ENCODE measurements at places on chromosomes 3 and 15.

- no peak for DNase-seq
These were observed 31.0 kb upstream of the TM4SF4 start for GRCh38 chr3:149443545-149443912.

DNA sequence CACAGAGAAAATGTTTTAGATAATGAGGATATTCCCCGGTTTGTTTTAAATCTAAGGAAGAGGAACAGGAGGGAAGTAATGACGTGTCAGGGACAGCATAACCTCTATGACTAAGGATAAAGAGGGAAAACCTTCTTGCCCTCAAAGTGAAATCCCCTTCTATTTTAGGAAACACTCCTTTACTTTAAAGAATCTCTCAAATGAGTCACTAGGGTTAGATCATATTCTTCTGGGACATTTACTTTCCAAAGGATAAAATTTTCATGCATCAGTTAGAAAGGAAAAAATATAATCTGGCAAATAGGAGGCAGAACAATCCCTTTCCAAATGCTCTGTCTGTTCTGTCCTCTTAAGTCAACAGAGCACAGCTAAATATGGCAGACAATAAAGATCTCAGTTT is 43.2 kb upstream of the UBE2E2 start:
- DNase-seq, result no peak

- DNase-seq, result no peak
These were observed 7.0 kb downstream of the TLR9 start for GRCh38 chr3:52218454-52218853.

DNA sequence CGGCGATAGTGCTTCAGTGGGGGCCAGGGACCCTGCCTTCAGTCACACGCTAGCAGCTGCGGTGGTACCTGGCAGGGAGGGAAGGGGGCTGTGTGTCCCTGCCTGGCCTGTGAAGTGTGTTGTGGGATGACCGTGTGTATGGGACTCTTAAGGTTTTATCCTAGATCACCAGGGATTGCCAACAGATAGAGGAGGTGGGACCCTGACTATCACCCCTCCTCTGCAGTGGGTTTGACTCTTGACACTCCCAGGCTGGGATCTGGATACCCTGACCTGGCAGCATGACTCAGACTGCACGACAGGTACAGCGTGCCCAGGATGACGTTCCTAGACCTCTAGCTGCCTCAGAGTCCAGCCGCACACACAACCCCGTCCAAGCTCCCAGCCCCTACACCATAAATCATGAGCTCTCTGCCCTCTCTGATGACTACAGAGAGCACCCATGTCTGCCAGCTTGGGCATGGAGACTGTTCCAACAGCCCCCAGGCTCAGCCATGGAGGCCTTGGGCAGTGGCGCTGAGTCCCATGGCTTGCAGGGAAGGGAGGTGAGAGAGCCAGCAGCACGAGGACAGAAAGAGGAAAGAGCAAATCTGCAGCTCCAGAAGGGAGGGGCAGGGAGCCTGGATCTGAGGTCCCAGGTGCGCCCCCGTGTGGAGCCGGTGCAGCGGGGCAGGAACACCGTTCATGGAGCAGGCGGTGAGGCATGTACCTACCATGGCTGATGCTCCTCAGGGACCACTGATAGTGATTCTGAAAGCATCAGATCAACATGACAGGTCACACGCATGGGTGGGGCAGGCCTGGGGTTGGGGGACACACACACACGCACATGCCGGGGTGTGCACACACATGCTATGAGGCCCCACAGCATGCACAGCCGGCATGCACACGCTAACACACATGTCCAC is 71.0 kb downstream of the ADAMTS7 start:
- no peak for DNase-seq

GRCh38 chr3:155727836-155728235 is 17.0 kb downstream of the PLCH1 start:
- DNase-seq, result no peak

- DNase-seq, result no peak
These were observed 33.4 kb upstream of the PLAAT1 start for GRCh38 chr3:193207290-193208273.

GRCh38 chr3:29137601-29138000 is 143.3 kb upstream of the RBMS3 start:
- DNase-seq, result no peak

GRCh38 chr3:141039589-141039988 is 11.6 kb upstream of the SPSB4 start:
- DNase-seq, result no peak

GRCh38 chr15:73394782-73395181 is 26.0 kb upstream of the HCN4 start:
- DNase-seq, result no peak

DNA sequence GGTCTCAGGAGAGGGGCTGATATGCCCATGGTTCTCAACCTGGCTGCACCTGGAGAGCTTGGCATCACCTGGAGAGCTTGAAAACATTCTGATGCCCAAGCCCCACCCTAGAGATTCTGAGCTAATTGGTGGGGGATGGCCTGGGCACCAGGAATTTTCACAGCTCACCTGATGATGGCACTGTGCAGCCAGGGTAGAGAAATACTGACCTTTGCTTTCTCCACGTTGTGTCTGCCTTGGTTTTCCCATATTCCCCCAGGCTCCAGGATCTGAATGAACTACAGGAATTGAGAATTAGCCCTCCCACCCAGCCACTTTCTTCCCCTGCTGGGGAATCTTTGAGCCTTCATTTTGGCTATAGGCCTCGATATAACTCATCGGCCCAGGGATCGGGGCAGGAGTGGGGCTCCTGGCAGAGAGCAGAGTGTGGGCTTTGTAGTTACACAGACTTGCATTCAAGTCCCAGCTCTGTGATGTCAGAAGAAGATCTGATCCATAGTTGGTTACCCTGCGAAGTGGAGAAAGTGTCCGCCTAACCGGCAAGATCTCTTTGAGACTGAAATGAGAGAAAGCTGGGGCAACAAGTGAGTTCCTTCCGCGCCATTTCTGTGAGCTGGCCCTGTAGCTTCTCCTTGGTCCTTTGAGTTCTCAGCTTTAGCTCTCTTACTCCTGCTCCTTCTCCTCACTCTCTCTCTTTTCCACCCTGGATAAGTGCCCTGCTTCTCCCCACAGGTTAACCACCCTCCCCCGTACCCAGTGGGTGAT is 33.1 kb upstream of the UBE2Q2 start:
- DNase-seq, result no peak

DNA sequence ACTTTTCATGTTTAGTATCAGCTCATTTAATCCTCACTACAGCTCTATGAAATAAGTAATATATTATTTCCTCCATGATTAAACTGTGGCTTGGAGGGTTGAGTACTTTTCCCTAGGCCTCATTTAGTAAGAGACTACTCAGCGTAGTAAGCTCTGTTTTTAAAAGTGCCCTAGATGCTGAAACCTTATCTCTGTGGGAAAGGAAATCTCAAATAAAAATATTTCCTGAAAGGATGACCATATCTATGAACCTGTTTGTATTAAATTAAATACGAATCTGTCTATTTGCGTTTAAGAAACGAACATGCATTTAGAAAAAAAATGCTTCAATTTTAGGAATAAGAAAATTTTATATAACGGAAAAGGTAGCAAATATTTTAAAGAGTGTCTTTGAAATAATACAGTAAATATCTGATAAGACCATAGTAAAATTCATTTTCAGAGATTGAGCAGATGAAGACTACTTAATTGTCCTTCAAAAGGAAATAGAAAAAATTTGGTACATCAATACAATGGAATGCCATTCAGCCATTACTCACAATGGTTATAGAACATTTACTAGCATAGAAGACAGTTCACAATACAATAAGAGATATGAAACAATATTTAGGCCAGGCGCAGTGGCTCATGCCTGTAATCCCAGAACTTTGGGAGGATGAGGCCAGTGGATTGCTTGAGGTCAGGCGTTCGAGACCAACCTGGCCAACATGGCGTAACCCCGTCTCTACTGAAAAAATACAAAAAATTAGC is 56.2 kb downstream of the ATG7 start:
- no peak for DNase-seq

DNA sequence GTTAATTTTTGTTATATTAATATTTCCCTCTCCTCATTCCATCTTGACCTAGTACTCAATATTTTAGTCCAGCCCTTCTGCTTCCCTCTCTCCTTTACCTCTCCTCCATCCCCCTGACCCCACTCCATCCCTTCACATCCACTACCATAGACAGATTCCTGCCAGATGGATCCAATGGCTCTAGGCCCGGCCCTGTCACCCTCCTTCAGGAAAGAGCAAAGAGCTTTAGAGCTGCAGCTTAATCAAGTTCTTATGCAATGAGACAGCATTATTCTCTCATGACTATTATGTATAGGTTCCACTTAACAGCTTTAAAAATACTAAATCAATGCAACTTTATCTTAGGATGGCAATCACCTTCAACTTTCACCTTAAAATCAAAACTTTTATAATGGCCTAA is 200.7 kb upstream of the TTC14 start:
- DNase-seq, result no peak

DNA sequence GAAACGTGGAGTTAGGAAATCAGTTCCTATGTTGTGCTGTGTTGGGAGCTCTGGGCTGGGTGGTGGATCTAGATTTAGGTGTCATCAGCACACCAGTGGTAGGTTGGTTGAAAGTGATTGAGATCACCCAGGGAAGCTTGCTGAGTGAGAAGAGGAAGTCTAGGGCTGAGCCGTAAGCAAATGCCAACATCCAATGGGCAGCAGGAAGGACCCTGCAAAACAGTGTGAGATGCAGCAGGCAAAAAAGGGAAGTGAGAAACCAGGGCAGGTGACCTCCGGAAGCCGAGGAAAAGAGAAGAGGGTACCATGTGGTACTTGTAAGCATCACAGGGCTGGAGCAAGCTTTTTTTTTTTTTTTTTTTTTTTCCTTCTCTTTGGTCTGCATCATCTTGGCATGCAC is 15.9 kb upstream of the COPG1 start:
- no peak for DNase-seq

GRCh38 chr3:157113832-157114505 is 46.0 kb downstream of the CCNL1 start:
- no peak for DNase-seq

DNA sequence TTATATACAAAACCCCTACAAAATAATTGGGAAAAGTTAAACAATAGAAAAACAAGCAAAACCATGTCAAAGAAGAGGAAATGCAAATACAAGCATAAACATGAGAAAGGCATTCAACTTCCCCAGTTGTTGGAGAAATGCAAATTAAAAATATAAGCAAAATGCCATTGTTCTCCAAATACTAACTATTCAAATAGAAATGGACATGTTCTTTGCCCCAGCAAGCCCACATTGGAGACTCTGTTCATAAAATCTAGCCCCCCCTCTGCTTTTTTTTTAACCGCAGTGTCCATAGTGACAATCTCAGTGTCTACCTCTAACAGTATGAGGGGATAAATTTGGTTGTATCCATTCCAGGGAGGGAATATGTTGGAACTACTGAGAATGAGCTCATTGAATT is 59.7 kb upstream of the LCTL start:
- no peak for DNase-seq

- DNase-seq, result peak; percentile 6
These were observed 757.0 kb upstream of the NECTIN3 start for GRCh38 chr3:110314512-110315114.

GRCh38 chr15:99345832-99346462 is 94.7 kb downstream of the LRRC28 start:
- no peak for DNase-seq

- DNase-seq, result no peak
These were observed 120.4 kb upstream of the IQSEC1 start for GRCh38 chr3:13193320-13194284.

GRCh38 chr3:178263236-178263916 is 272.9 kb upstream of the KCNMB2 start:
- no peak for DNase-seq

GRCh38 chr15:73964736-73965093 is 27.4 kb downstream of the STOML1 start:
- DNase-seq, result no peak

DNA sequence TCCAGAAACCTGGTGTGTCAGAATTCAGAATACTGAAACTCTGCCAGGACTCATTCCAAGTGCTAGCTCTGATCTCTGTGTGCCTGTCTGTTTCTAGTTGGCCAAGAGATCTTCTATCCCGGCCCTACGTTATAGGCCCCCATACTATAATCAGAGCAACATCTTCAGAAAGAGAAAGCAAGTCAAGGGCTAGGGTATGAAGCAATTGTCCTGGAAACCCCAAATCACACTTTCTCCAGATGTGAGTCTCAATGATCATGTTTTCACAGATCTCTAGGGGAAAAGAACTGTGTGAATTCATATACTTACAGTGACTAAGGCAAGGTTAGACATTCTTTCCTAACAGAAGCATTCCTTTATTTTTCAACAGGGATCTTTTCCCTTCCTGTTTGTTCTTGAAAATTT is 309.7 kb downstream of the SLC9A9 start:
- no peak for DNase-seq

DNA sequence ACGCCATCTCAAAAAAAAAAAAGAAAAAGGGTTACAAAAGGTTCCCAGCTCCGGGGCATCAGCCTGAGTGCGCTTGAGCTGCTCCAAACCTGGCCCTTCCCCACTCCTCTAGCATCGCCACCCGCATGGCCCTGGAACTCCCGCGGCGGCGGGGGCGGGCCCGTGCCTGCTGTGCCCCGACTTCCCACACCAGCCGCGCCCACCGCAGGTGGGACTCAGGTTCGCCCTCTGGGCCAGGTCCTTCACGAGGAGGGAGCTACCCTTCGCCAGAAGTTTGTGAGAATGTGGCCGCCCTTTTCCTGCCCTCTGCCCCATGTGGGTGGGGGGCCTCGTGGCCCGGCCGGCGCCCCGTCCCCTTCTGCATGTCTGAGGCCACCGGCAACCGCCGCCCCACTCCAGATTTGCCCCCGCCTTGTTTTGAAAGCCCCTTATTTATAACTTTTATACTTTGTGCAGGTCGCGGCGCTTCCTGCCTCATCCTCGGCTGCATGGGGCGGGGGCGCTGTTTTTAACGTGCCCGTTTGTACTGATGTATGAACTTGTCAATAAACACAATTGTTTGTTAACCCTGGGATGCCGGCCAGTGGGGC is 507 bp upstream of the JMJD7 start:
- no peak for DNase-seq

DNA sequence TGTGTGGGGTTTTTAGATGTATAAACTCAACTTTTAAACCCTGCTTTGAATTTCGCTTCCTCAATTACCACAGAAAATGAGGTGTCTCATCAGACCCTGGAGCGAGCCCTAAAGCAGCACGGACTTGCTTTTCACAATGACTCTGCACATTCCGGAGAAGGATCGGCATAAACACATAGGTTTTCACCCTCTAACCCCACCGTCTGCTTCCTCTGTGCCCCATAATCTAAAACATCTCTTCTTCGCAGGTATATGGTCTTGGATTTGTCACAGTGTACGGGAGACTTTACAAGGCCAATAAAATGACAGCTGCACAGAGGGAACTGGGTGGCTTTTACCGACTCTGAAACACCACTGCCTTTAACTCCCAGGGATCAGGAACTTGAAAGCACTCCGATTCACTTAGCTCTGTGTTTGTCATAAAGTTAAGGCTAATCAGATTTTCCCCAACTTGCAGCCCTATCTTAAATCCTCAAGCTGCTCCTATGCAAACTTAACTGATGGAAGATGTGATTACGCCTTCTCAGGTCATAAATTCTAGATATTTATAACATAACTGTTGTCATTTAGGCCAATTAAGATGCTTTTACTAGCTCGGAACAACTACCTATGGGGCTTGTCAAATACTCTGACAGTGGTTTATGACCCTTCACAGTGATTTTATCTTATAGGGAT is 133.4 kb upstream of the WNT5A start:
- DNase-seq, result no peak

GRCh38 chr3:24843955-24844354 is 349.3 kb upstream of the THRB start:
- no peak for DNase-seq

- DNase-seq, result no peak
These were observed 72.1 kb downstream of the FOXP1 start for GRCh38 chr3:71511446-71511845.

Data from NCI-H2081 treated with DMSO at 0.1 percent for 48 hours (cell line).